Heart left ventricle (tissue), 16 donors: ENCODE measurements at places on chromosomes 2 and 18. TPM values are rescaled to one million over a fixed set of nuclear protein-coding genes. Genes with fewer than 3 reads are reported as not detected.

- no peak for DNase-seq
- no peaks in the 10 kb centered on the region for H3K36me3 ChIP-seq
- H3K27ac ChIP-seq = no peak overlapping the region
- H3K4me1 ChIP-seq = peaks cover 36% of the 10 kb centered on the region
- H3K27me3 ChIP-seq = no peaks in the 10 kb centered on the region
- H3K4me3 ChIP-seq = no peak overlapping the region
Observed at GRCh38 chr18:44849361-44849760, 168.7 kb downstream of the SETBP1 start.

DNA sequence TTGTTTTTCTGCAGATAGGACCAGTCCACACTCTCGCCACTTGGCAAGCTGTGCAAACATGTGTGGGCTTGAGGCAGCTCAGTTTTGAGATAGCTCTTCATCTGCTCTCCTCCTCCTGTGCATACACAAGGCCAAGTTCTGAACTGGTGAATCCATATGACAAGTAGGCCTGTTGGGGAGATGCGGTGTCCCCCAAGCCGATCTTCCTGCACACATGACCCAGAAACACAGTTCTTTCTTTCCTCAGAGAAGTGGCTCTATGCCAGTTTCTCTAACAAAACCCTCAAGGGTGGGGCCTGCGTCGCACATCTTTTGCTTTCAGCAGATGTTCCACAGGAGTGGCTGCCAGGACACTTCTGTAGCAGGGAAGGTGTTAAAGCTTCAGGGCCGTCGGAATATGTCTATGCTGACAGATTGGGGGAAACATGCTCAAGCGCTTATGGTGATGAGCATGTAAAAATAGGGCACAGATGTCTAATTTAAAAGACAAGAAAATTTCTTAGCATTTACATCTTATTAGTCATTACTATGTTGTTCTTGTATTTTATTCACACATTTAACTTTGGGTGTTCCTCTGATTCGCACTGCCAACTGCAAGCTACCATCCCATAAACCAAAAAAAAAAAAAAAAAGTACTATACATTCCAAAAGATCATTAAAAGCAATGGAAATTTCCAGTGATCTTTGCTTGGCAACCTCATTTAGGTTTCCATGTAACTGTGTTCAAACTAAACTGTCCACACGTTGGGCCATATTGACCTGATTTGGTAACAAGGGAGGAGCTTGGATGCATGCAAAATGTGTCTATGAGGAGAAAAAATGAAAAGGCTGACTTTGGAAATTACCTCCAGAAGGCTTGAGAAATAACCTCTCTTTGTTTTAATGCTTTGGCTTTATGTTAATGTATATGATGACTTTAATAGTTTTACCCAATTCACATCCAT lies 1055.5 kb upstream of the KLHL29 start:
- no peaks in the 10 kb centered on the region for H3K4me1 ChIP-seq
- no peak overlapping the region for H3K4me3 ChIP-seq
- no peak overlapping the region for H3K27ac ChIP-seq
- H3K27me3 ChIP-seq = no peaks in the 10 kb centered on the region

GRCh38 chr2:71926876-71927756 lies 220.5 kb downstream of the CYP26B1 start:
- DNase-seq = no peak
- no peaks in the 10 kb centered on the region for H3K36me3 ChIP-seq
- H3K4me1 ChIP-seq = no peaks in the 10 kb centered on the region
- H3K27ac ChIP-seq = no peak overlapping the region

DNA sequence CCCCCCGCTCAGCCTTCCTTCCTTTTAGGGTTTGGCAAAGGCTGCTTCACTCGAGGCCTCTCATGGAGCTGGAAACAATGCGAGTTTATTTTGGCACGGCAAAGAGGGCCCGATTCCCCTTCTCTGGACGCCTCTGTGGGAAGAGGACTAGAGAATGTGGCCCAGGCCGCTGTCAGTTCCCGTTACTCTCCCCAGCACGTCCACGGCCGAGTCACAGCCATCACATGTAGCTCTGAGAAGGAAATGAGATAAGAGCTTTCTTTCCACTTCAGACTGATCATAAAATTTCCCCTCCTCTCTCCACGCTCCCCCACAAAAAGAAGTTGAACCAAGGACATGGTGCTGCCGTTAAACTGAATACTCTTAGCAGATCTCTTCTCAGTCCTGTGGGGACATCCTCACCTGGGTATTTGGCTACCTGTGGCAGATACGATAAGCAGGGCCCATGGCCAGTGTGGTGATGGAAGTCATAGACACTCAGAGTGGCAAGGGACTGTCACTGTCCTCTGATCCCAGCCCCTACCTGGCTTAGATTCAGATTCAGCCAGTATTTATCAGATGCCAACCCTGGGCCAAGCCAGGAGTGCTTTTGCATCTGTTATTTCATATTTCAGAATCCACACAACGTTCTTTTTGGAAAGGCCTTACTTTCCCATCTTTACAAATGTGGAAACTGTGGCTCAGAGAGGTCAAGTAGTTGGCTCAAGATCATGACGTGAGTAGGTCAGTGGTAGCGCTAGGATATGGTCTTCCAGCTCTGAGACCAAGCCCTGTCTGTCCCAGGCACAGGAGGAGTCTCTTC lies 101.2 kb downstream of the MCFD2 start:
- H3K27ac ChIP-seq = peak overlapping the region; percentile 86
- no peaks in the 10 kb centered on the region for H3K27me3 ChIP-seq
- H3K4me3 ChIP-seq = no peak overlapping the region
- peak; percentile 94 for DNase-seq
- H3K4me1 ChIP-seq = peaks cover 72% of the 10 kb centered on the region
- H3K36me3 ChIP-seq = no peaks in the 10 kb centered on the region

DNA sequence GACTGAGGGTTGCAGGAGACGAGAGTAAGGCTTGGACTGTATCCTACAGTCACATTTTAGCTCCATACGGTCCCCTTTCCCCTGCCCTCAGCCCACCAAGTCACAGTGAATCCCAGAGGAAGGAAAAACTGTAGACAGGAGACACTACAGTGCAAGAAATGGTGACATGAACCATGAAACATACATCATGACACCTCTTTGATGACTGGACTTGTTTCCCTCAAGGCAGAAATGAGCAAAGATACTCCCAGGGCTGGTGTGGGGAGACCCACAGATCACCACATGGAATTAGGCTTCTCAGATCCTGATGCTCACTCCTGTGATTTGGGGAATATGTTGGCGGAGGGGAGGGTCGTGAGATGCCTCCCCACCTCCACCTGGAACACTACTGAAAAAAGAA lies 48.2 kb upstream of the SPP2 start:
- no peak overlapping the region for H3K4me3 ChIP-seq
- H3K27ac ChIP-seq = no peak overlapping the region
- no peaks in the 10 kb centered on the region for H3K27me3 ChIP-seq
- H3K4me1 ChIP-seq = no peaks in the 10 kb centered on the region
- H3K36me3 ChIP-seq = no peaks in the 10 kb centered on the region
- DNase-seq = no peak

LIMS4 gene
- 5.0 TPM for total RNA-seq

CLEC4F gene
- total RNA-seq = 0.27 TPM

DNA sequence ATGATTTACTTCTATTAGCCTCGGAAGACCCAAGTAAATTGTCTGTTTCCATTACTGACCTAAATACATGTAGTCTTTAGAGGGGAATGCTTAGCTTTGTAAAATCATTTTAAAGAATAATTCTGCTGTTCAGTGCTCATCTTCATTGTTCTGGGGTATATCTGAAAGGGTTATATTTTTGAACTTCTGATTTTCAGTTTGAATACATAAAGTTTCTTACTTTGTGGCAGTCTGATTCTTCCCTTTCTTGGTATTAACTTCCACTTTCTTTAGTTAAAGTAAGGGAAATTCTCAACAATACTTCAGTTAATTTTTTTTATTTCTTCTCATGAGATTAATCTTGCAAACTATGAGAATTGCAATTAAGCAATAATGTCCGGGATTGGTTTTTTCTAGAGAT lies 148.4 kb downstream of the DOCK10 start:
- H3K36me3 ChIP-seq = no peaks in the 10 kb centered on the region
- no peaks in the 10 kb centered on the region for H3K4me1 ChIP-seq
- H3K27ac ChIP-seq = no peak overlapping the region
- no peaks in the 10 kb centered on the region for H3K27me3 ChIP-seq

TXNDC2 gene
- not detected for total RNA-seq
